ENCODE measurements at places on chromosomes 4 and X.

DNA sequence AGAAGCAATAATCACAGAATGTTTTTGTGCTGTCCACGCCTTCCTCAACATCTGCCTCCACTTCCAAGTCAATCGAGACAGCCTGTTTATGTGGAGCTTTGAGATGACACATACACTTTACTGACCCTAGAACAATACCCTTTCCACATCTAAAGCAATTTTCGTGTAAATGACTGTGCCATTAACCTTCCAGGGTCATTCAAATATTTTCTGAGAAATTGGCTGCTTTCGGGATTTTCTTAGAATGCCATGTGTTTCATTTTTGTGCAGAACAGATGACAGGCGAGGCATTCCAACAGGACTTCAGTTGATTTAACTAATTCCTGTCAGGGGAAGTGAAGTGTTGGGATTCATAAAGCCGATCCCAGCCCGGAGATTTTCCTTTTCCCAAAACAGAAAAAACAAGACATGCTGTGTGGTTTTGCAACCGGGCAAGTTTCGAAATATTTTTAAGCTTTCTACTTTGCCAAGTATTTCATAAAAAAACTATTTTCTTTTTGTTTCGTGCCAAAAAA lies 73.9 kb downstream of the SORBS2 start:
- peak; percentile 34 for DNase-seq

- no peak for DNase-seq
Measured at GRCh38 chr4:107278791-107279483, 242.8 kb upstream of the DKK2 start.

DNA sequence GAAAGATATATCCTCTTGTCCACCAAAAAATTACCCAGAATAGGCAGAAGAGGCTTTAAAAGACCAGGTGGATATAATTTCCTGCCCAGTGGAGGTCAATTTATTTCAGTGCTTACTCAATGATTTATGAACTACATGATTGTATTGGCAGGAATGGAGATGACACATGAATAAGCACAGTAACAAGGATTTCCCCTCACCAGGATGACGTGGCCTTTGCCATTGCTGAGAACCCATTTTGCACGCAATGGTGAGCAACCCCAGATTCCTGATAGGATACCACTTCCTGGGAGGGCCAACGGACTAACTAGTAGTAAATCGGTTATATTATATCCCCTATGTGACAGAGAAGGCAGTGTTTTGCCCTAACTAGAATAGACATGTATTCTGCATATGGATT lies 11.6 kb upstream of the TTC29 start:
- DNase-seq = no peak

- DNase-seq = no peak
Measured at GRCh38 chr4:40210776-40211175, 13.9 kb downstream of the RHOH start.

GRCh38 chr4:158157412-158157811 lies 15.4 kb downstream of the GASK1B start:
- DNase-seq = no peak

DNA sequence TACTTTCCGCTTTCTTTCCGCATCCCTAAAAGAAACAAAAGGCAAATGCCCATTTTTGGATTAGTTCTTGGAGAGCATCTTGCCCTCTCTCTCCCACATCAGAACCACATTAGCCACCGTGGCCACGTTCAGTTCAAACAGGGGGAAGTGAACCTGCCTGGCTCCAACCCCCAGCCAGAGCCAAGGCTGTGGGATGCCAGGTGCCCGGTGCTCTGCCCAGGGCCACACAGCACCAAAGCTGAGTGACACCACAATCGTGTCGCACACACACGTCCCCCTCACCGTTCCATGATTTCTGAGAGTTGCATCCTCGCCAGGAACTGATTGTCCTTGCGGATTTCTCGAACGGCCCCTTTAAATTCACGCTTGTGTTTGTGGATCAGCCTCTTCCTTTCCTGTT lies 24.3 kb downstream of the NOP14 start:
- no peak for DNase-seq

- no peak for DNase-seq
Measured at GRCh38 chrX:141609111-141609510, 19.6 kb downstream of the SPANXA2 start.

- peak; percentile 0 for DNase-seq
Measured at GRCh38 chrX:108090491-108091263, 665 bp downstream of the PSMD10 start.

DNA sequence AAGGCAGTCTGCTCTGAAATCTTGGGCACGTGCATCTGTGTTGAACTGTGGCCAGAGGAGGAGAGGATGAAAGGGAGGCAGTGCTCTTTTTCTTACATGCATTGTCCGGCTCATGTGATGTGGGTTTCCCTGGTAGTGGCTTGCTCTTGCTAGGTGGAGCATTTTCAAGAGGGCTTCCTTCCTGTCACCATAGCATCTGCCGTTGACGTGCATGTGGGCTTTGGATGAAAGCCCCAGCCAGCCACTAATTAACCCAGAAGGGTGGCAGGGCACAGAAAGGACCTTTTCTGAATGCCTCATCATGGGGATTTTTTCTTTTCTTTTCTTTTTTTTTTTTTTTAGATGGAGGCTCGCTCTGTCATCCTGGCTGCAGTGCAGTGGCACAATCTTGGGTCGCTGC lies 121.3 kb downstream of the GPR143 start:
- DNase-seq = no peak

DNA sequence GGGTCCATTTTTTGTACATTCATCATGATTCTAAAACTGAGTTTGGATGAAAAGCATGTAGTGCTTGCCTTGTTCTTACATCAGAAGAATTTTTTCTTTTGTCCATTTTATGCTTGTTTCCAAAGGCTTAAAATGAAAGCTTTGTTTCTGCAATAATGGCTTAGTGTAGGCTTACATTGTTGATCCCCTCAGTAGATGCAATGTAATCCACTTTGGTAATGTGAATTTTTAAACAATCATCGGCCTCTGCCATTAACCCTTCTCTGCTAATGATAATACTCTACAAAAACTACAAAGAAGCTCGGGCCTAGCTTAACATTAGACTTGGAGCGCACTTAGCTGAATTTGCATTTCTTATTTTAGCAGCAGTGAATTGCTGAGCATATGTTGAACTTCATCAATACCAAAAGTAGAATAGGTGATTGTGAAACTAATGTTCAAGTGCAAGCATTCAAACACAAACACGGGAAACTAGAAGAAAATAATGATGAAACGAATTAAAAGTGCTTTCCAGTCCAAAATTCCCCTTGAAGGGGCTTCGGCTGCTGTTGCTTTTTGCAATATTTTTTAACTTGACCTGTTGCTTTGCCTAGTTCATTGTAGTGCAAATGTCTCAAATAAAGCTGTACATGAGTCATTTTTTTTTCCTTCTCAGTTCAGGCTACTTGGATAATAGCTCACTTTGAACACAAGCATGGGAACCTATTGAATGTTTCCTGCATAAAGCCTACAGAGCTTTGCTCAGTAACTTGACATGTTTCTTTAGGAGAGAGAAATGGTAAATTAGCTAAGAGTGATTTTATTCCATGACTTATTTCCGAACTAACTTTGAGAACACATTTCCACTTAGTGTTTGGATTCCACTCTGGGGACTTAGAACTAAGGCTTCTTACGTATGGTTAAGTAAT lies 66.5 kb downstream of the SLIT2 start:
- DNase-seq = no peak

DNA sequence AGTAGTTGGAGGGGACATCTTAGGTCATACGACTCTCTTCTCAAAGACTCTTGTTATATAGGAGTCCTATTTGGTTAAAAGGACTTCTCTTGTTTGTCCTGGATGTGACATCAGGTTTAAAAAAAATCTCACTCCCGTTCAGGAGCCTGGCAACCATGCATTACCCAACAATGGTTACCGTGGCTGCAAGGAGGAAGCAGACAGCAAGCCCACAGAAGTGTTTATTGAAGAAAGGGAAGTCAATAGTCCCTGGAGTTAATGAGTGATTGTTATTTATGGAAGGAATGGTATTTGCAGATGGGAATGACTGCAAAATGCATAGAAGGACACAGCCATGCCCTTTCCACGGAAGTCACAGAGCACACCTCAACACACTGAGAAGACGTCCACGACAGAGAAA lies 75.9 kb upstream of the ENPP6 start:
- DNase-seq = no peak

GRCh38 chr4:27084685-27085361 lies 224.2 kb downstream of the STIM2 start:
- peak; percentile 36 for DNase-seq

GRCh38 chr4:94165256-94165655 lies 42.4 kb upstream of the SMARCAD1 start:
- DNase-seq = no peak

- no peak for DNase-seq
Measured at GRCh38 chr4:135492439-135492838, 1290.8 kb upstream of the PABPC4L start.

DNA sequence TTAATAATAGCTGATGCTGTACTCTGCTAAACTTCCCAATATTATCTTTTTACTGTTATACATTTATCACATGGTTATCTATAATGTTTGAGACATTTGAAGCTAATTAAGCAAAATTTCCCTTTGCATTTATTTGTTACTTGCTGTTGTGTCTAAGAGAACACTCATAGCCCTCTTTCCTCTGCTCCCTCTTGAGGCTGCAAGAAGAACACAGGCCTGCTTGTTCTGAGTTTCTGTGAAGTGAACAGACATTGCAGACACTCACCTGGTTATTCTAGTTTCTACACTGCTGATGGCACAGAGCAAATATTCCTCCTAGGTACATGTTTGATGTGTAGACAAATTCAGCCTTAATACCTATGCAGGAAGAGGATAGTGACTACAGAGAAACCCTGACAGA lies 367.8 kb downstream of the GASK1B start:
- no peak for DNase-seq

DNA sequence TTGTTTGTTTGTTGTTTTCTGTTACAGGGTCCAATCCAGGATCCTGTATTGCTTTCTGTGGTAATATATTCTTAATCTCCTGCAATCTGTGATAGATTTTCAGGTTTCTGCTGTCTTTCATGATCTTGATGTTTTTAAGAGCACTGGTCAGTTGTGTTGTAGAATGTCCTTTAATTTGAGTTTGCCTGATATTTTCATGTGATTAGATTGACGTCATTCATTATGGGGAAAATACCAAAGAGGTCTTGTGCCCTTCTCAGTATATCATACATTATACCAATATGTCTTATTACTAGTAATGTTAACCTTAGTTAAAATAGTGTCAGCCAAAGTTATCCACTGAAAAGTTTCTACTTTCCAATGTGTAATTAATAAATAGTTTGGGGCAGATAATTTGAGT lies 929.3 kb downstream of the PCDH19 start:
- DNase-seq = no peak

DNA sequence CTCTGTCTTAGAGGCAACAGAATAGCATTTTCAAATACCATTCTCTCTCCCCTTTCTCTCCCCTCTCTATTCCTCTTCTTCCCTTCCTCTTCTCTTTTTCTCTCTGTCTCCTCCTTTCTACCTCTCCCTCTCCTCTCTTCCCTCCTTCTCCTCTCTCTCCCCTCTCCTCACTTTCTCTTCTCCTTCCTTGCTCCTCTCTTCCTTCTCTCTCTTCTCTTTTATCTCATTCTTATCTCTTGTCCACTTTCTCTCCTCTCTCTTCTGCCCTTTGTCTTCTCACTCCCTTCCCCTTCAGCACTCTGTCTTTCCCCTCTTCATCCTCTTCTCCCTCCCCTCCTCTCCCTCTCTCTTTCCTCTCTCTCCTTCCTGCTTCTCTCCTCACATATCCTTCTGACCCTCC lies 2265.8 kb upstream of the TENM3 start:
- DNase-seq = no peak

GRCh38 chrX:32894679-32895078 lies 316.7 kb downstream of the DMD start:
- no peak for DNase-seq

GRCh38 chr4:174316954-174317353 lies 33.2 kb downstream of the CEP44 start:
- DNase-seq = no peak

DNA sequence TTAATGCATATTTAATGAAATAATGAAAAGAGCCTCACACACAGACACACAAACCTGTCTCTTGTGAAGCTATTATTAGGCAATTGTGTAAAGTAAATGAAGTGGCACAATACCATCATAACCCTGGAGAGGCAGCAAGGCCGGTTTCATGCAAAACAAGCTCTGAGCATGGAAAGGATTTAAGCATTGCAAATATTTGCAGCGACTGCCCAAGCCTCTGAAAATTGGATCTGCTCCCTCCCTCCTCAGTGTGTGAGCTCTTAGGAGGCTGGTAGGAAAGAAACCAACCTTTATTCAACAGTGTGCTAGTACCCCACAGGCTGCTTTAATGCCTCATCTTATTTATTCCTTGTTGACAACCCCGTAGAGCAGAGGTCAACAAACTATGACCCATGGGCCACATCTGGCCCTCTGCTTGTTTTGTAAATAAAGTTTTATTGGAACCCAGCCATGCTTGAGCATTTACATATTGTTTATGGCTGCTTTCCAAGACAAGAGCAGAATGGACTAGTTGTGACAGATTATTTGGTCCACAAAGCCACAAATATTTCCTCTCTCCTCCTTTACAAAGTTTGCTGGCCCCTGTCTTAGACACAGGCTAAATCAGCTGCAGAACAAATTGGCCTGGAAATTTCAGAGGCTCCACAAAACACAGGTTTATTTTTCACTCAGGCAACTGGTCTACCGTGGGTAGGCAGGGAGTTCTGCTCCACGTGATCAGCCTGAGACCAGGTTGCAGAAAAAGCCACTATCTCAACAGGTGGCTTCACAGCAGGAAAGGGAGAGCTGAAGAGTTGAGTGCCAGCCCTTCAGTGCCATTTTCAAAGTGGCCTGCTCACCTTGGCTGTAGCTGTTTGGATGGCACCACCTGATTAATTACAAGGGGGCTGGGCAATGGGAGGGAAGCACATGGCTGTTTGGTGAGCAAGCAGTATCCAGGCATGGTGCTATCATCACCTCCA lies 16.8 kb downstream of the RS1 start:
- DNase-seq = peak; percentile 38

GRCh38 chrX:40922307-40922706 lies 162.9 kb upstream of the USP9X start:
- no peak for DNase-seq

GRCh38 chrX:150337536-150337935 lies 25.6 kb upstream of the MAMLD1 start:
- no peak for DNase-seq

DNA sequence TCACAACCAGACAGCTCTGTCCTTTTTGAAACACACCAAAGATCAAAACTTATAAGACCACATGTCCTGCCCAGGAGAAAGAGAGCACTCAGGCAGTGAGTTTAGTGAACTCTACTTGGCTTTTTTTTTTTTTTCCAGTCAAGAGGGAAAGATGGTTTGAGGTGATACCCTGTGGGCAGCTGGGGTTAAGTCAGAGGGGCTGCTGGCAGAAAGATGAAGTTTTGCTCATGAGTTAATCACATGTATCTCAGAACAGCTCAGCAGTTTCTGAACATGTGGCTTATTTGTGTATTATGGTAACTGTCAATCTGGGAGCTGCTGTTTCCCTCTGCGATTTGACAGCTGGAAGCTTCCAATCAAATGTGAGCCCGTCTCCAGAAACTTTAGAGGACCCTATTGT lies 56.4 kb upstream of the MAP3K15 start:
- DNase-seq = no peak

DNA sequence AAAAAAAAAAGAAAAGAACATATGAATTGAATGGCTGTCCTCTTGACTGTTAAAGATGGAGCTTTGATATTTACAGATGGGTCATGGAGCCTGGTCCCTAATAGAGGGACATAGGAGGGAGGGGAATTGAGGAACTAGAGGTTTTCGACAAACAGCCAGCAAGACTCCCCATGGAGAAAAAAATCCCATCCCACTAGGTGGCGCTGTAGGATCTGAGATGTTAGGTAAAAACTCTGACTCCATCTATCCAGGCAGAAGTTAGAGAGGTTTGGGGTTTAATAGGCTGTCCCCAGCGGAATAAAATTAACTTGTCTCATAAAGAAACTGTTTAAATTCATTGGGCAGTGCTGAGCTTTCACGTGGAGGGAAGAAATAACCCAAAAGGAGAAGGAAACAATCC lies 45.9 kb downstream of the HMGB2 start:
- no peak for DNase-seq
